ENCODE measurements at places on chromosomes 1 and 21.

DNA sequence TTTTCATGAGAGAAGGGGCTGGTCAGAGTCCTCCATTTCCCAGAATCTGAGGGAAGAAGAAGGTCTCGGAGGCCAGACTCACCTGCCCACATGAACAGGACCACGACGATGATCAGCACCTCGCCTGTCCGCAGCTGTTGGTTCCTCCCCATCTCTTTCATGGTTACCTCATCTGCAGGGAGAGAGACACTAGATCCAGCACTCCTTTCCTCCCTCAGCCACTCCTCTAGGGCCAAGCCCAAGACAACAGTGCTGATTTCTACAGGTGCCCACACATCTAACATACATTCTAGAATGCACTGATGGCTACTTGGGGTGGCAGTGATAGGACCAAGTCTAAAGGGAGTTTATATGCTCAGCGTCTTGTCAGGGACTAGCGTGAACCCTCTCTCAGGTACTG, 3.0 kb downstream of the FNDC5 start:
- DNase-seq: no peak

- DNase-seq: no peak
These were observed 28.8 kb upstream of the WASF2 start for GRCh38 chr1:27518808-27519207.

- no peak for DNase-seq
These were observed 15.6 kb downstream of the TNNT2 start for GRCh38 chr1:201361652-201362504.

DNA sequence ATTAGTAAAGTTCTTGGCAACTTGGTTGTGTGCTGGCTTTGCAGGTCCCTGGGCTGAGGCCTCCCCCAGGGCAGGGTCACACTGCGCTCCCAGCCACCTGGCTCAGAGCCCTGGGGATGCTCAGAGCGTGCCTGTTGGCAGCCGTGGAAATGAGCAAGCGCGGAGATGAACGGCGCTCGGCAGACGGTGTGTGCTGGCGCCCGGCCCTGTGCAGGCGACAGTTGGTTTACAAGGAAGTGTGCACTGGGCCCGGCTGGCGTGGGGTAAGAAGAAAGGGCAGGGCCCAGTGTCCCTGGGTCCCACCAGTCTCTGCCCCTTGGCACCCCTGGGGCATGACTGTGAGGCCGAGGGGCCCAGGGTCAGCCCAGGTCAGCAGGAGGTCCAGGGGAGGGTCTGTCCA, 25.7 kb upstream of the PEX10 start:
- no peak for DNase-seq

DNA sequence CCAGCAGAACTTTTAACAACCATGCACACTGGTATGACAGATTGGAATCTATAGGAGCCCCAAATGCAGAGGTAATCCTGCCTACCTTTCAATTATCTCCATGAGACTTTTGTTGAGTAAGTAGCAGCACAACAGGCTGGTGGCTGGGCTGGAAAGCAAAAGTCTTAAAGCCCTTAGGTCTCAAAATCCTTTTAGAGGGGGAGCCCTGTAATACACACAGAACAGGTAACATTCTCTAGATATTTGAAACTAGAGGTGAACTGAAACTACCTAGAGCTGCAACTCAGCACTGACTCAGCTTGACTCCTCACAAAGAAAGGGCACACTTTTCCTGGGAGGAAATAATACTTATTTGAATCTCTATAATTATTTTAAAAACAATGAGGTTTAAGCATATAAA, 71.5 kb downstream of the CLCA4 start:
- DNase-seq: no peak

DNA sequence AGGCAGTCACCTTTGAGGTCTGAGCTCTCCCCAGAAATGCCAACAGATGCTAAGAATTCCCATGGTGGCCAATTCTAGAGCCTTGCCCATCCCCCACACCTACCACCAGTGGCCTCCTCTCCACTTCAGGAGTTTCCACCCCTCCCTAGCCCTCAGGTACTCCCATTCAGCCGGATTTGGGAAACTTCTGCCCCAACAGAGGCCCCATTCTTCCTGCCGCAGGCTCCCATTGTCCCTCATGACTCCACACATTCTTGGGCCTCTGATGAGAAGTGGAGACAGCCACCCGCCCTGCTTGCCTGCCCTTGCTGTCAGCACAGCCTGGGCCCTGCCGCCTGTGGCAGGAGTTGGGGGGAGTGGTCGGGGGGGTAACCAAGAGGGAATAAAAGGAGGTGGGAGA, 4.6 kb downstream of the BLACAT1 start:
- DNase-seq: no peak
